ELF-1 (cell line): ENCODE measurements at places on chromosomes 1 and 21.
A peak's percentile ranks its signal among the peaks of the same experiment; 100 is the strongest.

DNA sequence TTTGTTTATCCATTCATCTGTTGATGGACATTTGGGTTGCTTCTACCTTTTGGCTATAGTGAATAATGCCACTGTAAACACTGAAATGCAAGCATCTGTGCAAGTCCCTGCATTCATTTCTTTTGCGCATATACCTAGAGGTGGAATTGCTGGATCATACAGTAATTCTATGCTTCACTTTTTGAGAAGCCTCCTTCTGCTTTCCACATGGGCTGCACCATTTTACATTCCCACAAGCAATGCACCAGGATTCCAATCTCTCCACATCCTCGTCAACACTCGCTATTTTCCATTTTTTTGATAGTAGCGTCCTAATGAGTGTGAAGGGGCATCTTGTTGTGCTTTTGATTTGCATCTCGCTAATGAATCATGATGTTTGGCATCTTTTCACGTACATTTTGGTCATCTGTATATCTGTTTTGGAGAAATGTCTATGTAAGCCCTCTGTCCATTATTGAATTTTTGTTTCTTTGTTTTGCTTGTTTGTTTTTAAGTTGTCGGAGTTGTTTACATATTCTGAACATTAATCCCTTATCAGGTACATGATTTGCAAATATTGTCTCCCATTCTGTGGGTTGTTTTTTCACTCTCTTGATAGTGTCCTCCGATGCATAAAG, 335.4 kb downstream of the RRAGC start:
- no peak for DNase-seq

DNA sequence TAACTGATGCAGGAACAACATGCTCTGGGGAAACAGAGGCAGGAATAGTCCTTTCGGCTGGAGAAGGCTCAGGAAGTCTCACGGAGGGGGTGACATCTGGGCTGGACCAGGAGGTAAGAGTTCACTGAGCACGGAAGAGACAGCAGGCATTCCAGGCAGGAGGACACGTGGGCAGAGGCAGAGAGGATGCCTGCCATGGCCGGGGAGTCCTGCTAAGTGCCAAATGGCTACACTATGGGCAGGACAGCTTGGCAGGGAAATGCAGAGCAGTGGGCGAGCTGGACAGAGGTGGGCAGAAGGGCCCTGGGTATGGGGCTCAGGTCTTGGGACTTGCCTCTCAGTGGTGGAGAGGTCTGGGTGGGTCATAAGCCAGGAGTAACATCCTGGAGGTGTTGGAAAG, 17.6 kb downstream of the ALDH4A1 start:
- no peak for DNase-seq

DNA sequence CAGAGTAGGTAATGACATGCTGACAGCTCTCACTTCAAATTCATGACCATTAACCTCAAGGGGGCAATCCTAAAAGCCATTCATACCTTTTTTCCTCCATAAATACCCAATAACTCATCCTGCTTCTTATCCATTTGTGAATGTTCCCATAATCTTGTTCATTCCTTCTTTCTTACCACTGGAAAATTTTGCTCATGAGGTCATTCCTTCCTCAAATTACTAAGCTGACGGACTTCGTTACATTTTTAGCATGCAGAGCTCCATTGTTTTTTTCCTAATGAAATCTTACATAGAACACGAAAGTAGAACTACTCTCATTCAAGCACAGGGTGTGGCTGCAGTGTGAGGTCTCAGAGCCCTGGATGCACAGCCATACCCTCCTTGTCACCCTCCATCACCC, 276.5 kb upstream of the DPYD start:
- no peak for DNase-seq

- no peak for DNase-seq
These were observed 30.7 kb downstream of the CD58 start for GRCh38 chr1:116540088-116540487.

DNA sequence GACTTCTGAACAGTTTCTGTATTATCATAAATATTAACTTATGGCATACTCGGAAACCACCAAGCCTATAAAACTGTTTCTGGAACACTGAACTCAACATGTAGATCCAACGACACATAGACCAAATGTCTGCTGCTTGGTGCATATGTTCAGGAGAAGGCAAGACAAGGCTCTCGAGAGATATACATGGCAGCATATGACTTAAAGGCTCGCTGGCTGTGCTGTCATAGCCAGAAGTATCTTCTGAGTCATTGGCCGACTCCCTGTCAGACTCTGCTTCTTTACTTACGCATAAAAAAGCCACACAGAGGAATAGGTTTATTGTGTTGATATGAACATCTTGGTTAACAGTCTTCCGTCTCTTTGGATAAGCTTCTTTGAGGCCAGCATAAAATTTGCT, 60.6 kb downstream of the LYST start:
- no peak for DNase-seq

GRCh38 chr1:149995927-149996326, 14.6 kb downstream of the OTUD7B start:
- DNase-seq, result no peak

- no peak for DNase-seq
These were observed 30.9 kb downstream of the ERG start for GRCh38 chr21:38467374-38467773.

DNA sequence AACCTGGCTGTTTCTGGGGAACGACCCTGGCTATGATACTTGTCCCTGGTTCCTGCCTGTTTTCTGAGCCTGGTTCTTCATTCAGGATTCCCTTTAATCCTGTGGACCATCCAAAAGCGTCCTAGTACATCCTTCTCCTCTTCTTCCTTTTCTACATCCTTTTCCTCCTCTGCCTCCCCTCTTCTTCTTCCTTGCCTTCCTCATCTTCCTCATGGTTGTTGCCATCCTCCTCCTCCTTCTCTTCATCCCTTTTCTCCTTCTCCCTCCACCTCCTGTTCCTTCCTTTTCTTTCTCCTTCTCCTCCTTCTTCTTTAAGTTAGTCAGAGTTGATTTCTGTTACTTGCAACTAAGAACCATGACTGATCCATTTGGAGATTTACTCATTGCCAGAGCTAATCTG, 197.8 kb downstream of the FOXD2 start:
- DNase-seq, result no peak

DNA sequence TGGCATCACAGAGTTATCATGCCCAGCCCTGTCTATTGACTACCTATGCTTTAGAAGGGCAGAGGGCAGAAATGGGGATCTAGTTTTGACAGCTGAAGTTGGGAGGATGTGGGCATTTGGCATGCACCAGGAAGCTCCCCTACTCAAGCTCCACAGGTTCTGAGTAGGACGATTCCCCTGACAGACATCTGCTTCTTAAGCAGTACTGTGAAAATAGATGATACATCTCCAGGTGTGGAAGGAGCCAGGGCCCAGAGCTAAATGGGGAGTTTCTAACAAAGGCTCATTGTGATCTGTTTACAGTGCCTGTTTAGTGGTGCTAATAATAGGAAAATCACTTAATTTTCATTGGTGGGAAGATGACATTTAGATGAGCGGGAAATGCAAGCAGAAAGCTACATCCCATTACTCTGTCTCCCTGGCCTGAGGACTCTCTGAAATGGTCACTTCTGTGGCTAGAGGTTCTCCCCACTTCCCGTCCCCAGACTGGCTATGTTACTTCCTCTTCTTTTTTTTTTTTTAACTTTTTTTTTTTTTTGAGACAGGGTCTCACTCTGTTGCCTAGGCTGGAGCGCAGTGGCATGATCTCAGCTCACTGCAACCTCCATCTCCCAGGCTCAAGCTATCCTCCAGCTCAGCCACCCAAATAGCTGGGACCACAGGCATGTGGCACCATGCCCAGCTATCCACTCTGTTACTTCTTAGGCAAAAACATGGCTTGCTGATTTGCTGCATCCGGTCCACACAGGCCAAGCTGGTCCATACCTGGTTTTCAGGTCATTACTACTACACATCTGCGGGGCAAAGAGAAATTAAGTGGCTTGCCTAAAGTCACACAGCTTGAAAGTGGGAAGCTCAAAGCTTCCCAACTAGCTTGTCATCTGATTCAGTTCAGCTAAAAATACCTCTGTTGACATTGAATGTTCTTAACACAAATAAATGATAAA, 23.2 kb upstream of the CNIH3 start:
- DNase-seq, result no peak

GRCh38 chr1:99447721-99448120, 183.4 kb downstream of the PLPPR4 start:
- no peak for DNase-seq

DNA sequence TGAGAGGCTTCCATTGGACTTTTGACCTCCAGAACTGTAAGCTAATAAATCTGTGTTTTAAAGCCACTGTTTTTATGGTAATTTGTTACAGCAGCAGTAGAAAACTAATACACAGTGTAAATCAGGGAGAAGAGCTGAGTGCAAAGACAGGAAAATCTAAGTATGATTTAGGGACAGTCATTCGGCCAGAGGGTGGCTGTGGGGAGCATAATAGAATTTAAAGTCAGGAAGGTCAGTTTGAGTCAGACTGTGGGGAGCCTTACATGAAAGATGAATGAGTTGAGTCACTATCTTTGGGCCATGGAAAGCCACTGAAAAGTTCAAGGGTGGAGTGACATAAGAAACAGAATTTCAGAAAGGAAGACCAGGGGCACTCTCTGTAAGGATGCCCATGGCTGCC, 52.4 kb upstream of the SSX2IP start:
- DNase-seq, result no peak

DNA sequence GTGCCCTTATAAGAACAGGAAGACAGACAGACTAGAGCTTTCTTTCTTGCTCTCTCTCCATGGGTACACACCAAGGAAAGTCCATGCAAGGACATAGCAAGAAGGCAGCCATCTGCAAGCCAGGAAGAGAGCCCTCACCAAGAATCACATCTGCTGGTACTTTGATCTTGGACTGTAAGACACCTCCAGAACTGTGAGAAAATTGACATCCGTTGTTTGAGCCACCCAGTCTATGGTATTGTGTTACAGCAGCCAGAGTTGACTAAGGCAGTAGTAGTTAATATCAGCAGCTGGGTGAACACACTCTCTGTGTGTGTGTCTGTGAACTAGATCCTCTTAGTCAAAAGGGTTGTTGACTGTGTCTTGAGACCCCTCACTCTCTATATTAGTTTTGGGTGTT, 53.8 kb upstream of the PPP2R5A start:
- DNase-seq, result no peak

GRCh38 chr1:19811206-19811851, 3.8 kb downstream of the RNF186 start:
- DNase-seq, result peak; percentile 52

GRCh38 chr1:184114818-184115398, 63.4 kb downstream of the TSEN15 start:
- DNase-seq, result no peak

DNA sequence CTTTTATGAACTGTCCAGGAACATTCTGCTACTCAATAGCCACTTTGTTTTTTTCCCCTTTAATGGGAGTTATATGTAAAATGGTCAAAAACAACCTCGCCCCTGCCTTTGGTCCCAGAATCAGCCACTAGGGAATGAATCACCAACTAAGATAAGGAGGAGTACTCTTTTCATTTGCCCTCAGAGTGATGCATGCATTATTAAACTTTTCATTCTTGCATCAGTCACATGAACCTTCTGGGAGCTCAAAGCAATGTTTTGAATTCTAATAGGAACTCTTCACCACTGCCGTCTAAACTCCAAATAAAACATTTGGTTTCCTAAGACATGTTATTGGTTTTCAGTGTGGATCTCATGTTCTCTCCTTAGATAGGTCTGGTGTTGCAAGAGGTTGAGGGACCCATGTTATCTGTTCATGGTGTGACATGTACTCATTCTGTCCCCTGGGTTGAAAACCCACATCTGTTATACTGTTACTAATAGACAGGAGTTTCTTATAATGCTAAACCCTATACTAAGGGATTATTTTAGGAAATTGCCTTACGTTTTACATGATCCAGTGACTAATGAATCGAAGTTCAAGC, 17.8 kb upstream of the HSD17B7 start:
- DNase-seq, result no peak
